ENCODE measurements at places on chromosomes 1 and 21. TPM values are rescaled to one million over a fixed set of nuclear protein-coding genes. Genes with fewer than 3 reads are reported as not detected.

DNA sequence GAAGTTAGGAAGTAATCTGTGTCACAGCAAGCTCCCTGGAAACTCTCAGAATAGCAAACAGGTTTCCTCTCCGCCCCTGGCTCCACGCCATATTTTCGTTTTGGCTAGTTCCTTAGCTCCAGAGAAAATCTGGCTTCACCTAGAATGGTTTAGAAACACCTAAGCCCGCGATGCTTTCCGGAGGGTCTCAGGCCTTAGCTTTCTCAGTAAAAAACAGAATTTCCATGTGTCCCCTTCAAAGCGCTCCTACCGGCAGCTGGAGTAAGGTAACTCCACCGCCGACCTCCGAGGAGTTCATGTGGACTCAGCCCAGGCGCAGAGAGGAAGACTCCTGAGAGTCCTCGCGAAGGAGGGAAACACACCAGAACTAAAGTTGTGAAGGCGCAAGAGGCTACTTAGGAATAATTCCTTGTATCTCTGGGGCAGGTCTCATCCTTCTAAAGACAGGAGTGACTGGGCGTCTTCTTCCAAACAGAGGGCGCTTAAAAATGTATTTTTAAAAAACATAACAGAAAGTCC, 406 bp downstream of the KIAA0040 start:
- peak overlapping the region; percentile 68 for H3K4me3 ChIP-seq
- peaks cover 16% of the 10 kb centered on the region for H3K4me1 ChIP-seq
- H3K27me3 ChIP-seq = no peaks in the 10 kb centered on the region
- DNase-seq = peak; percentile 86

DNA sequence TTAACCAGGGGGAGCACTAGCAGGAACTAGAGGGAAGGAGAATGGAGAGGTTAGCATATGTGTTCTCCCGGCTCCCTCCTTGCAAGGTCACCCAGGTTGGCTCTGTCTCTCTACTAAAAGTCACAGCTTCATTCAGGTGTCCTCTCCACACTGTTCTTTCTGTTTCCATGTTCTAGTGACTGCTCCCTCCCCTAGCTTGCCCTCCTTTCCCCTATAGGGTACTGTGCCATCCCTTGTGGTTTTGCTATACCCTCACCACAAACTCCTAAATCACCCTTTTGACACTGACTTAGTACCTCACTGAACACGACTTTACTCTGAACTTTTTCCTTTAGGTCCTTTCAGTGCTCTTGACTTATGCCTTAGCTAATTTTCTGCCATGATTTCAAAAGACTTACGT, 389.3 kb downstream of the ST6GALNAC3 start:
- H3K4me3 ChIP-seq = no peak overlapping the region
- H3K27me3 ChIP-seq = no peaks in the 10 kb centered on the region
- no peaks in the 10 kb centered on the region for H3K4me1 ChIP-seq

DNA sequence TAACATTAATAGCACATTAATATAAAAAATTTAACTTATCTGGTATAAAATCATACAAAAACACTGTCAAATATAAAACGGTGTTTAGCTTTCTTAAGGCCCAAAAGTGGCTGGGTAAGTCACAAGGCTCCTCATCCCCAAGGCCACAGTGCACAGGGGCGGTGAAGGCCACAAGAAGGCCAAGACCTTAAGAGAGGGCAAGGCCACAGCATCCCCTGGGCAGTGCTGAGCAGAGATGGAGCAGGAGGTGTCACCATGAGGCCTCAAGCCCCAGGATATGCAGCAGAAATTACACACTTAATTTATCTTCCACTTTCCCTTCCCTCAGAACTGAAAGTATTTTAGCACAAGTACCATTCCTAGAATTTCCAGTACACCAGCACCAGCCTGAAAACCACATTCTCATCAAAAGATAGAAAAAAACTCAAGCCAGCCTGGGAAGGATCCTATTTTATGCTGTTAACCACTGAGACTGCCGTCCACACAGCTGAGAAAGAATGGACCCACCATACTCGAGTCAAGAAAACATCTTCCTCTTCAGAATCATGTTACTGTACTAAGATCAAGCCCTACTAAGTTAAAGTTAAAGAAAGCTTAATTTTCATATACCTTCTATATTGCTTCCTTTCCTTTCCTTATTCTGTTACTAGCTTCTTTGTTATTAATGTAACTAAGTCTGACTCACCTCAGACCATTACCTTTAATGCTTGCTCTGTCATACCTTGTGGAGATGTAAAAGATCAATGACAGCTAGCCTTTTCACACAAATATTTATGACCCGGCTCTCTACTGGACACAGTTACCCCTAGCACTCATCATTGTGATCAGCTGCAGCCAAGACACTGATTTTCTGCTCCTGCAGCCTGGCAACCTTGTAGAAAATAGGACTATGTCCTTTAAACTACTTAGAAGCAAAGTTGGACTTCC, 26.4 kb upstream of the FMO1 start:
- H3K4me3 ChIP-seq = no peak overlapping the region
- H3K36me3 ChIP-seq = no peaks in the 10 kb centered on the region

- no peaks in the 10 kb centered on the region for H3K36me3 ChIP-seq
- H3K27ac ChIP-seq = no peak overlapping the region
- H3K27me3 ChIP-seq = no peaks in the 10 kb centered on the region
- peak overlapping the region; percentile 58 for H3K4me3 ChIP-seq
- no peak for DNase-seq
- no peaks in the 10 kb centered on the region for H3K4me1 ChIP-seq
These were observed 1.1 kb downstream of the KIF21B start for GRCh38 chr1:201022493-201022819.

- H3K36me3 ChIP-seq = no peaks in the 10 kb centered on the region
- H3K27me3 ChIP-seq = no peaks in the 10 kb centered on the region
- no peak overlapping the region for H3K4me3 ChIP-seq
- no peak overlapping the region for H3K27ac ChIP-seq
These were observed 99.4 kb downstream of the GIPC2 start for GRCh38 chr1:78145105-78145580.

DNA sequence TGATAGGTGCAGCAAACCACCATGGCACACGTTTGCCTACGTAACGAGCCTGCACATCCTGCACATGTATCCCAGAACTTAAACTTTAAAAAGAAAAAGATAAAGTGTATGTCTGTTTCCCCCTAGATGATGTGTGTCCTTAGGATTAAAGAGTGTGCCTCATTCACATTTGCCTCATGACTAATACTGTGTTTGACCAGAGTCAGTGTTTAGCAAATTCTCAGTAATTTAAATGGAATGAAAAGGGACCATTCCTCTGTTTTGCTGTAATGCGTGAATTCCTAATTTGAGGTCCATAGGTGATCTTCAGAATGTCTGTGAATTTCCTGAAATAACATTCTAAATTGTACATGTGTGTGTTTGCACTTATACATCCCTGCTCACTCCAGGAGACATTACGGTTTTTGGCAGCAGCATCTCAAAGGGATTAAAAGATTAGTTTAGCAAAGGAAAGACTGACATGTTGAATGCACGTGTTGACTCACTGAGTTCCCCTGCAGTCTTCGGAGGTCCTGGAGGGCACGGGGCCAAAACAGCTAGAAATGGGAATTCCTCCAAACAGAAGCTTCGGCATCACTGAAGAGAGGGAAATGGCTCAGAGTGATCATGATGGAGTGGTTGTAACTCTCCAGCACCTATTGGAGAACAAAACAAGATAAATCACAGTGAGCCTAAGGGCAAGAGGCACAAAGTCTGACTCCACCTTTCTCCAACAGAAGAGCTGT, 19.1 kb upstream of the SLC35F3 start:
- H3K27me3 ChIP-seq = no peaks in the 10 kb centered on the region
- H3K4me3 ChIP-seq = no peak overlapping the region
- H3K4me1 ChIP-seq = no peaks in the 10 kb centered on the region
- H3K27ac ChIP-seq = no peak overlapping the region
- H3K36me3 ChIP-seq = no peaks in the 10 kb centered on the region

Gene CCDC181
- 1.4 TPM for total RNA-seq

Gene MYBPHL
- total RNA-seq = not detected

Gene SSR2
- total RNA-seq = 115 TPM

Gene AMY1A
- total RNA-seq = not detected
